ENCODE measurements at places on chromosomes 5 and 9.

DNA sequence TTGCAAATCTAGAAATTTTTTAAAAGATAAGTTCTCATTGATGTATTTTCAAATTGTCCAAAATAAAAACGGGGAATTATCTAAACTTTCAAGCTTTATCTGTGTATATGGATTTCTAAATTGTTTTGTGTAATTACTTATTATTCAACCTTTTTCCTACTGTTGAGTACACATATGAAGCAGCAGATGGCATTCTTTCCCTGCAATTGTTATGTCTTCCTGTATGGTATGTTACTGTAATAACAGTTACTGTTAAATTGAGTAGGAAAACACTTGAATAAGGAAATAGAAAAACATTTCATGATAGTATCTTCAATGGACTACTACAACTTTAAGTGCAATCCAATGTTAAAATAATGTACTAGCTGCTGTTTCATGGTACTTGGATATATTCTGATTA is 124.8 kb downstream of the RANBP17 start:
- DNase-seq, result no peak

DNA sequence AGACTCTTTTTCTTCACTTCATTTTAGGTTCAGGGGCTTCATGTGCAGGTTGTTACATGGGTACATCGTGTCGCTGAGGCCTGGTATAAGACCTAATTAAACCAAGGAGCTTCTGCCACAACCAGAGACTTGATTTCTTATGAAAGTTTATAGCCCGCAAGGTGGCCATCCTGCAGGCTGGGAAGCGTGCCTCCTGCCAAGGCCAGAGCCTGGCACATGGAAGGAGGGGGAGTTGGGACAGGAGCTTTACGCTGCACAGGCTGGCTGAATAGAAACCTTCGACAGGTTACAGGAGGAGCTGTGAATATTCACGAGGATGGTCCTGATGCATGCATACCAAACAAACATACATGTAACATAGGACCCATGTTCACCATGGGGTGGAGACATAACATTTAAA is 50.1 kb upstream of the SIMC1 start:
- no peak for DNase-seq

DNA sequence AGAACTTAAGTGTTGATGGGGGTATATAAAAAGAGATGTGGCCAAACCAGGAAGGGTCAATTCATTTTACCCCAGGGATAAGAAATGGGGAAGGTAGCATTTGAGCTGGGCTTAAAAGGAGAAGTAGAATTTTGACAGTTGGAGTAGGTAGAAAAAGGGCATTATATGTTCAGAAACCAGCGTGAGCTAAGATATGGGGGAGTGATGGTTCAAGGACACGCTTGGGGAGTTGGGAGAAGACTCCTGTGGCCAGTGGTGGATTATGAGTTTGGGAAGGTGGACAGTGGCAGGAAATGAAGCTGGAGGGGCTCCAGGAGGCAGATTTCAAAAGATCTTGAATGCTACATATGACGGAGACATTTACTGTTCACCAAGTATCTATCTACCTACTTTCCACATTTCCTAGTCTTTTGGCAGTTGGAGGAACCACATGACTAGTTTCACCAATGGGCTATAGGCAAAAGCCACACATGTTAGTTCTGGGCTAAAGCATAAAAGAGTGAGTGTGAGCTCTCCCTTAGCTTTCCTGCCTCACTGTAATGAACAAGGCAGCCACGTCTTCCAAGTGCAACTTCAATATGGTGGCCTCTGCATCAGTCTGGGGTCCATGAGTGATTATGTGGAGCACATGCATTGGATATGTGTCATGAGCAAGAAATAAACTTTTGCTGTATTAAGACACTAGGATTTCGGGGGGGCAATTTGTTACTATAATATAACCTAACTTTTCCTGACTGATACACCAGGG is 15.7 kb upstream of the GSN start:
- no peak for DNase-seq

DNA sequence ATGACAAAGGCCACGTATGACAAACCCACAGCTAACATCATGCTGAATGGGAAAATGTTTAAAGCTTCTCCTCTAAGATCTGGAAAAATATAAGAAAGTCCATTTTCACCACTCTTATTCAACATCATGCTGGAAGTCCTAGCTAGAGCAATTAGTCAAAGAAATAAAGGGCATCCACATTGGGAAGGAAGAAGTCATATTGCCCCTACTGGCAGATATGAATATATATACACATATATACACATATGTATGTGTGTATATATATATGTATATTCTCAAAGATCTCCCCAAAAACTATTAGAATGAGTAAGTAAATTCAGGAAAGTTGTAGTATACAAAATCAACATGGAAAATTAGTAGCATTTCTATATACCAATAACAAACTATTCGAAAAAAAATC is 17.1 kb downstream of the APBA1 start:
- no peak for DNase-seq

- DNase-seq, result no peak
Observed at GRCh38 chr5:135737701-135738563, 96.5 kb upstream of the SLC25A48 start.

GRCh38 chr5:72441862-72442540 is 65.2 kb downstream of the ZNF366 start:
- DNase-seq, result no peak

DNA sequence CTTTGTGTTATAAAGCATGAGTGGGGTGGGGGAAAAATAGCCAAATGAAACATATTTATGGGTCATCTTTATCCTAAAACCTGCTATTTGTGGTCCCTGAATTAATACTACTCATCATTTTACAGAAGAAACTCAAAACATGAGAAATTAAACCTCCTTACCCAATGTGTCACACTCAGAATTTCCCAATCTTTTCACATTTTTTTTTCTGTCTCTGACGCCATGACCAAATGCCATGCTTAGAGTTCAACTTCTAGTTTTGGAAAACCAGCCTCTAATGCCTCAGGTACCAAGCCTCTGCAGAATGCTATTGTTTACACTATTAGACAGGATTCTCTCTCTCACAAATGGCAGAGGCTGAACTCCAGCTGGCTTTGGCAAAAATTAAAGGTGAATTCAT is 505.5 kb upstream of the WWC1 start:
- DNase-seq, result no peak

DNA sequence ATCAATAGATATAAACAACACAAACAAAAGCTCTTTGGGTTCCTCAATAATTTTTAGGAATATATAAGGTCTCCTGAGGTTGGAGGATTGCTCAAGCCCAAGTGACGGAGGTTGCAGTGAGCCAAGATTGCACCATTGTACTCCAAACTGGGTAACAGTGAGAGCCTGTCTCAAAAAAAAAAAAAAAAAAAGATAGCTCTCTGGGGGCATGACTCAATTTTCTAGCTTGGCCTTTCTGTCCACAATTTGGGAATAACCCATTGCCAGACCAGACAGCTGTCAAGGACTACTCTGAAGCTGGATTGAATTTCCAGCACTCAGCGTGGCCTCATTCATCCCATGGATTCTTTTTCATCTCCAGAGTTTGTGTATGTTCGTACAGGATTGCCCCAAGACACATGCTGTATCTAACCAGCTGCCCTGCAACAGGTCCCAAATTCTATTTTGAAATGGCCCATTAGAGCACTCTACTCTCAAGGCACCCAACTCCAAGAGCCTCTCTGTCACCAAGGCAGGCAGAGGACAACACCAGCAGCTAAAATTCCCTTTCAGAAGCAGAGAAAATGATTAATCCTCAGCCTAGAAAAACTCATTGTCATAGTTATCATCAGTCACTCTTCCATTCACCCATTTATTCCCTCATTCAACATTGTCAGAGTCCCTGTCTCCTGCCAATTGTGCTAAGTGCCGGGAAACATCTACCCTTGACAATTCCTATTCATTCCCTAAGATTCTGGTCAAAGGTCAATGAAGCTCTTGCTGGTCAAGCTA is 8.7 kb downstream of the FAM193B start:
- DNase-seq, result no peak

- DNase-seq, result no peak
Observed at GRCh38 chr5:136020001-136020382, 8.8 kb upstream of the TGFBI start.

GRCh38 chr9:104784098-104784497 is 20.2 kb downstream of the NIPSNAP3B start:
- DNase-seq, result no peak

DNA sequence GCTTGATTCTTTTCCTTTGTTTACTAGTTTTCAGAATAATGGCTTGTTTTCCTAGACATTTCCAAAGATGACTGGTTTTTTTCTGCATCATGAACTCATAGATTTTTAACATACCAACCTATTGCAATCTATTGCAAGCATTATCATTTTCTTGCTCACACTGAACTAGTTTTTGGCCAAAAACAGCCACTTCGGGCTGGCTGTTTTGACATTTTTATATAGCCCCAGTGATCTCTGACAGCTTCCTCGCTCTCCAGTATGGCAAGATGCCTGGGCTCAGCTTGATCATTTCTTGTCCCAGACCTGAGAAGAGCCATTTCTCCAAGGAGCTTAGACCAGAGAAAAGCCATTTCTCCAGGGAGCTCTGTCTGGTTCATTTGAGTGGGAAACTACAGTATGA is 94.3 kb upstream of the MAMDC2 start:
- DNase-seq, result no peak

DNA sequence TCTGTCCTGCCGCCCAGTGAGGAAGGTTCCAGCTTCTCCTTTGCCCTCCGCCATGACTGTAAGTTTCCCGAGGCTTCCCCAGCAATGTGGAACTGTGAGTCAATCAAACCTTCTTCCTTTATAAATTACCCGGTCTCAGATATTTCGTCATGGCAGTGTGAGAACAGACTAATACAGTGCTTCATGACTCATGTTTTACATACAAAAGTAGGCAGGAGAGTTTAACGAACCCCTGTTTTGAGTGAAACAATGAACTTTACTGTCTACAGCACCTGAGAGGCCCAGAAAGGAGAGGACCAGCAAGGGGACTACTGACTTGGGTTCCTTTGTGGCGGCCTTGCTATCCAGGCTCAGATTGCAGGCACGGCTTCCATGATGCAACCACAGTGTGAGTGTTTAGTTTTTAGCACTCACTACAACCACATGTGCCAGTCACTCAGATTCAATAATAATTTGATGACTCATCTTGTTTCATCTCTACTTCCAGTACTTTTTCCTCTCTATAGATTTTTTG is 139.1 kb upstream of the CLINT1 start:
- DNase-seq, result no peak

- no peak for DNase-seq
Observed at GRCh38 chr5:21237461-21237860, 1249.5 kb upstream of the CDH18 start.

- no peak for DNase-seq
Observed at GRCh38 chr5:126849101-126849678, 72.3 kb downstream of the LMNB1 start.

DNA sequence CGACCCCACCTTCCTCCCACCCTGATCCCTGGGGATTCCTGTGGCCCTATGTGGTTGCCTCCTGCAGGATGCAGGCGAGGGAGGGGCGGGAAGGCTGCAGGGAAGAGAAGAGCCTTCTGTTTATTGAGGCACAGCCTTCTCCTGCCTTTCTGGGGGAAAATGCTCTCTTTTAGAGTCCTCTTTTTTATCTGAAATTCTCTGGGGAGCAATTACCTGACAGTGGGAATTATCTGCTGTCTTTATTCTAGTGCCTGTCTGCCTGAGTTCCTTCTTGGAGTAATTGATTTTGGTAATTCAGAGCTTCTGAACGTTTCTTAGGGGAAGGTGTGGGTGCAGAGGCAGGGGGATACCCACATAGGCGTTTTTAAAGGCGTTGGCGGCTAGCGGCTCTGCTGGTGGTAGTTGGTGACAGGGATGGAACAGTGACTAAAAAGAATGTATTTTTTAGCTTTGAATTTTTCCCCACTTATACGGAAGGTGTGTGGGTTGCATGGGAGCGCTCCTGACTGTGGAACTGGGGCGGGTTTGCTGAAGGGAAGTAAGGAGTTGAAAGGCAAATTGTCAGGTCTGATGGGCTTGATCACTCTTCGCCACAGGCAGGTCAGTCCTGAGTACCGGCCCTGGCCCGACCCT is 35.2 kb upstream of the DAB2IP start:
- no peak for DNase-seq

- DNase-seq, result no peak
Observed at GRCh38 chr5:103031607-103032006, 88.3 kb downstream of the GIN1 start.

GRCh38 chr5:176633598-176633997 is 3.1 kb downstream of the EIF4E1B start:
- no peak for DNase-seq

GRCh38 chr9:98678244-98678842 is 30.4 kb downstream of the GABBR2 start:
- DNase-seq, result peak; percentile 4

- DNase-seq, result no peak
Observed at GRCh38 chr5:119019501-119019900, 31.2 kb upstream of the DTWD2 start.

- no peak for DNase-seq
Observed at GRCh38 chr5:122559676-122560075, 215.2 kb upstream of the SNX2 start.

DNA sequence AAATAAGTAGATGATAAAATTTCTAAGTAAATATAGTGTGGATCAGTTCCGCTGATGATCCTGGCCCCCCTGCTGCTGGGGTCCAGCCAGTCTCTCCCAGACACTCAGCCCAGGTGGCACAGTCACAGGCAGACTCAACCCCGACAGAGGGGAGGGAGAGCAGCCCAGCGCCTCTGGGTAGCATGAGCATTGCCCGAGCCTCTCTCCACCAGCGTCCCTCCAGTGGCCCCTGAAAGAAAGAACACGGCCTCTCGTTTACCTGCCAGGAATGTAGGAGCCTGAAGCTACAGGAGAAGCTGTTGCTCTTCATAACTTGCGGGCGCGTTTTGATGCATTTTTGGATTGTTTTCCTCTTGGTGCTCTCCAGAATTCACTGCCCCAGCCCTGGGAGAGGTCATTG is 68.8 kb upstream of the ICE1 start:
- no peak for DNase-seq

- no peak for DNase-seq
Observed at GRCh38 chr5:134833340-134834032, 12.3 kb upstream of the C5orf24 start.

- no peak for DNase-seq
Observed at GRCh38 chr9:136944212-136944518, 373 bp downstream of the FBXW5 start.

DNA sequence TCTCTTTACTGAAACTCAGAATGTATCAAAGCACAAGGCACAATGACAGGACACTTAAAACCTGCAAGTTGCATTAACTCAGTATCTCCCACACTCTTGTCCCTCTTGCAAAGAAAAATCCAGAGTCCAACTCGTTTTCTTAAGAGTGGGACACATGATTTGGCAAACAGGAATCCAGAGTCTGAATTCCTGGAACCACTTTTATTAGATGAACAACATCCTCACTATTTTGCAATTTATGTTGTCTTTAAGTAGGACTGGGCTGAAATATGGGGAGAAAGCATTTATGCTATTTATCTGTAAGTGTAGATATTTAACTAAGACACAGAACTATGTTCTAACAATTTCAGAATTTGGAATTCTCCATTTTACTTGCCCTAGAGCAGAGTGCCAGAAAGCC is 69.1 kb downstream of the ABCA1 start:
- no peak for DNase-seq

GRCh38 chr9:93292288-93292615 is 108.3 kb downstream of the WNK2 start:
- DNase-seq, result no peak

All from T-cell (primary cell).